ENCODE measurements at places on chromosomes 3 and 15. TPM values are rescaled to one million over a fixed set of nuclear protein-coding genes. Genes with fewer than 3 reads are reported as not detected.

The OSTN gene
- not detected for total RNA-seq

The CSPG4 gene
- total RNA-seq = 16.2 TPM

The TRPM1 gene
- not detected for total RNA-seq

The XPC gene
- 27.1 TPM for total RNA-seq

The CCR4 gene
- total RNA-seq = 0.32 TPM

The OXTR gene
- total RNA-seq = 2.5 TPM

The ZNF660 gene
- total RNA-seq = 0.32 TPM

The ZMYND10 gene
- not detected for total RNA-seq

The FRG2C gene
- total RNA-seq = not detected

The CMTM8 gene
- total RNA-seq = 1.8 TPM

The PLIN1 gene
- not detected for total RNA-seq

The SLC28A1 gene
- not detected for total RNA-seq

The MYLK gene
- 1.9 TPM for total RNA-seq

The WDR53 gene
- 2.0 TPM for total RNA-seq

The SEMA6D gene
- 2.3 TPM for total RNA-seq

The SOX2 gene
- not detected for total RNA-seq

The AGBL1 gene
- total RNA-seq = not detected

The LRRC49 gene
- 4.9 TPM for total RNA-seq

The GOLGA8A gene
- total RNA-seq = 13.1 TPM

The HYAL3 gene
- total RNA-seq = 7.8 TPM

The SH3BP5 gene
- total RNA-seq = 11.6 TPM

The FBXO40 gene
- total RNA-seq = not detected

The PAQR5 gene
- total RNA-seq = 6.5 TPM

The MAGEL2 gene
- total RNA-seq = 0.36 TPM

The ADCY5 gene
- total RNA-seq = 0.18 TPM

The TM4SF18 gene
- total RNA-seq = 0.36 TPM

The KLHL40 gene
- not detected for total RNA-seq

The NRG4 gene
- total RNA-seq = not detected
